MG63 (cell line): ENCODE measurements at places on chromosomes 12 and 14. TPM values are rescaled to one million over a fixed set of nuclear protein-coding genes. Genes with fewer than 3 reads are reported as not detected.

- DNase-seq = no peak
Observed at GRCh38 chr12:52238916-52239646, 6.0 kb downstream of the KRT7 start.

- no peak for DNase-seq
Observed at GRCh38 chr12:119828300-119828699, 48.8 kb downstream of the CIT start.

GRCh38 chr12:78209846-78210505 lies 379.3 kb downstream of the NAV3 start:
- peak; percentile 41 for DNase-seq

The KLRK1 gene
- not detected in 2 replicates for total RNA-seq

The OR6J1 gene
- total RNA-seq = not detected in 2 replicates

The KRT79 gene
- total RNA-seq = not detected in 2 replicates

The EMP1 gene
- total RNA-seq = 55.7 and 326 TPM in 2 replicates
